Panc1 (cell line): ENCODE measurements at places on chromosomes 3 and 15.

DNA sequence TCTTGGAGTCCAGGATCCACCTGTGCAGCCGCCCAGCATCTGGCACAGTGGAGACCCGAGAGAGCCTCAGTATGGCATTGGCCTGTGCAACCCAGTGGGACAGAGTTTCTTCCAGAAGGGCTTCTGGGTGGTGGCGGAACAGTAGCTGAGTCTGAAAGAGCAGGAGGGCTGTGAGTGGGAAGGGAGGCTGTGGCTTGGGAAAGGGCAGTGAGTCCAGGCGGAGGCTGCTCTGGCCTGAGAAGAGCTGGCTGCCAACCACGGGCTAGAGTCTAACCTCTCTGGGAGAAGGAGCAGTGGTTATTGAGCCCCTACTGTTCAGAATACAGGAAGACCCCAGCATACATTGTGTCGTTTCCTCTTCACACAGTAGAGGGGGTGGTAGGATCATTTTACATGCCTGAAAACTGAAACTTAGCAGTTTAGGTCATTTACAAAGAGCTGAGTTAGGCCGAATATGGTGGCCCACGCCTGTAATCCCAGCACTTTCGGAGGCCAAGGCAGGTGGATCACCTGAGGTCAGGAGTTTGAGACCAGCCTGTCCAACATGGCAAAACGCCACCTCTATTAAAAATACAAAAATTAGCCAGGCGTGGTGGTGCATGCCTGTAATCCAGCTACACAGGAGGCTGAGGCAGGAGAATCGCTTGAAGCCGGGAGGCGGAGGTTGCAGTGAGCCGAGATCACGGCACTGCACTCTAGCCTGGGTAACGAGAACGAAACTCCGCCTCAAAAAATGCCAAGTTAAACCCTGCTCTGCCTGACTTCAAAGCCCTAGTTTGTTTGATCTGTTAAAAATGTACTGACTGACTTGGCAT, 3.2 kb downstream of the AEN start:
- no peak for DNase-seq

DNA sequence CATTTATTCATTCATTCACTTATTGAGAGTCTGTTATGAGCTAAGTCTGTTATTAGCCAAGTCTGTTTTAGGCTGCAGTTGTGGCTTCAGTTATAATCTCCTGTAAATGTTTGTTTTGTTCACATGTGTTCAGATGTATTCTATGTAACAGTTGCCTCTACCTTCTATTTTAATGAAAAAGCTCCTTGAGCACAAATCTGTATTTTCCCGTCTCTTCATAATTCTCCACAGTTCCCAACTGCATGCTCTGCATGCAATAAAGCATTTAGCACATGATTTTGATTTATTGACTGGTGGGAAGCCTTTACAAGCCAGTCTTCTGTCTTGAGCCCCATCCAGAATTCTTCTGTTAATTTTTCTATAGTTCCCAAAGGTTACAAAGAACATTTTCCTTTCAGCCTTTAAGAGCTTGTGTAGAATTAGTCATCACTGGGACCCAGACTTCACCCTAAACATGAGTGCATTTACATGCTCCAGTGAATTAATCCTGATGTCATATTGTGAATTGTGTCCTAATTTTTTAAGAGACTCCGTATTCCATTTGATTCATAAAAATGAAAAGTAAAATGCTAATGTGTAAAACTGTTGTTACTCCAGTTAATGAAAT, 122.3 kb upstream of the NR2E3 start:
- DNase-seq: no peak

DNA sequence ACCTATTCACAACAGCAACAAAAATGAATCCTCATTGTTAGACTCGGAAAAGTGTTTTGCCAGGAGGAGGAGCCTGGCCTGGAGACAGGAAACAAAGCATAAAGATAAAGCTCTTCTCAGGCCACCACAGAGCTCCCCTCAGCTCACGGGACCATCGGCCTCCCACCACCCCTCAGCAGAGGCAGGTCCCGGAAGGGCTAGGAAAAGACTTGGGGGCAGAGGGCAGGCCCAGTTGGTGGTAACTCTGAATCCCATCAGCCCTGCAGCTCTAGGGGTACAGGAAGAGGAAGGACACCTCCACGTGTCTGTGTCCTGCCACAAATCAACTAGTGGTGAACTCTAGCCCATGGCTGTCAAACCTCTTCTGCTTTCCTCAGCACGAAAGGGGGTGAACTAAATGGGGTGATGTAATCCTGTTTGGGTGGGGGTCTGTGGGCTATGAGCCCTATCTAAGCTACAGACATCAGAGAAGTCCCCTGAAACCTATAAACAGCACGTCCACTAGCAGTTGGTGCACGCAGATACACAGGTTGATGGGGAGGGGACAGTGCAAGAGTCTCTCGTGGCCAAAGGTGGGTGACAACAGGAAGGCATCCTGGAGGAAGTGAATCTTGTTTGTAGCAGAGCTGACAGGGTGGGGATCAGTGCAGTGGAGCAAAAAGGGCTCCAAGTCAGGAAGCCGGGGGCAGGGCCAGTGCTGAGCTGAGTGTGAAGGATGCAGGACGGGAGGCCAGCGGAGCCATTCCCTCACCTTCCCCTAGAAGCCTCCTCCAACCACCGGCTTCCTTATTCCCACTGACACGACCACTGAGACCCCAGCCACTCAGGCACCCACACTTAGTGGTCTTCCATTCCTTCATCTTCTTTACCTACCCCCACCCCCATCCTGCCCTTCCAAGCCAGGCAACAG, 111.1 kb upstream of the HACD2 start:
- no peak for DNase-seq

DNA sequence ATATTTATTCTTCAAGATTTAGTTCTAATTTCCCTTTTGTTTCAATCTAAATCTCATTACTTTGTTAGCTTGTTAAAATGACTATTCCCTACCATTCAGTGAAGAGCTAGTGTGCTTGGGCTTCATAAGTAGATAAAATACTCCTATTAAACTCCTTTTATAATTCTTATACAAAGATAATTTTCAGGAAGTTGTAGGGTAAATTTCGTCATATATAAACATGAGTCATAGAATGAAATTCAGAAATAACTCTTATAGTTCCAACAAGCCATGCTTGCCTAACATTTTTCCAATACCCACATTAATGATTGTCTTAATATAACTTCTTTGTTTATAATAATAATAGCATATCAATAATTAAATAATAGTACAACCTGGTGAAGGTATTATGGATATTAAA, 407.3 kb downstream of the NAALADL2 start:
- no peak for DNase-seq

- DNase-seq: no peak
Measured at GRCh38 chr3:14512942-14513327, 27.2 kb downstream of the GRIP2 start.

DNA sequence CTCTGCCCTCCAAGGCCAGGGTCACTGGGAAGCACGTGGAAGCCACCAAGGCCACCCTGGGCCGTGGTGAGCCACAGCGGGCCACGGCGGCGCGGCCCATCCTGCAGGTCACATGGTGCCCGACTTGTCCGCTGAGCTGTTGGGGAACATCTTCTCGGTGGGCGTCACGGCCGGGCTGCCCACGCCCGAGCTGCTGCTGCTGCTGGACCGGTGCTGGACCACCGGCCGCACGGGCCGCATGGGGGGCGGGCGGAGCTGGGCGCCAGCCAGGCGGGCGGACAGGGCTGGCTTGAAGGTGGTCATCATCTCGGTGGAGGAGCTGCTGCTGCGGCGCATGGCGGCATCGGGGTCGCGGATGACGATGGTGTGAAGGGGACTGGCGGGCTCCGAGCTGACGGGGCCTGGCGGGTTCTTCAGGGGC, 22.1 kb upstream of the RAD18 start:
- DNase-seq: no peak
